ENCODE measurements at places on chromosomes 7 and 10.

- DNase-seq, result no peak
Observed at GRCh38 chr10:33114451-33114952, 156.5 kb upstream of the ITGB1 start.

- DNase-seq, result no peak
Observed at GRCh38 chr7:98753989-98754479, 115.8 kb downstream of the TMEM130 start.

- no peak for DNase-seq
Observed at GRCh38 chr7:85070967-85071628, 115.8 kb downstream of the SEMA3D start.

- DNase-seq, result no peak
Observed at GRCh38 chr10:132468651-132469050, 68.9 kb upstream of the INPP5A start.

GRCh38 chr7:134293002-134293740 lies 23.6 kb downstream of the SLC35B4 start:
- DNase-seq, result no peak

DNA sequence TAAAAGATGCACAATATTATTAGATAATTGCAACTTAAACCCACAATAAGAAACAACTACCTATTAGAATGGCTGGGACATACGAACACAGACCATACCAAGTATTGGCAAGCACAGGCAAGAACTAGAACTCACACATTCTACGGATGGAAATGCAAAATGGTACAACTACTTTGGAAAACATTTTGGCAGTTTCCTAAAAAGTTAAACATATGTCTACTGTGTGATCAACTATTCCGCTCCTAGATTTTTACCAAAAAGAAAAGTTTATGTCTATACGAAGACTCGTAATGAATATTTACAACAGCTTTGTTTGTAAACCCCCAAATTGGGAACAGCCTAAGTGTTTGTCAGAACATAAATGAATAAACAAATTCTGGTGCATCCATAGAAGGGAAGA lies 194.7 kb downstream of the FGFR2 start:
- no peak for DNase-seq

GRCh38 chr10:54728511-54728910 lies 72.5 kb downstream of the PCDH15 start:
- DNase-seq, result no peak

DNA sequence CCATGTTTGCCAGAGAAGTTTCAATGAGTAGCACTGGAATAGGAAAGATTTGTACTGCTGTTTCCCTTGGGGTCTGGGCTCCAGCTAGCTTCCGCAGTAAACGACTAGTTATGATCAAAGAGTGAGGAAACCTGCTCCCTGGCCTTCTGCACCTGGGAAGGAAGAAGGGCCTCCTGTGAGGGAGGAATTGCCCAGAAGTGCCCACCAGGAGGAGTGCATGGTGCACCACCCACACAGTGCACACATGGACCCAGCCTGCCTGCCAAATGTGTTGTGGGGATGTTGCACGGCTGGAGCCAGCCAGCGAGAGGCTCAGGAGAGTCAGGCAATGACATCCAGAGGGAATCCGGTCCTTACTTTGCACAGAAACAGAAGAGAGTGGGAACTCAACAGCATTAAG lies 27.0 kb upstream of the FAM107B start:
- DNase-seq, result no peak

DNA sequence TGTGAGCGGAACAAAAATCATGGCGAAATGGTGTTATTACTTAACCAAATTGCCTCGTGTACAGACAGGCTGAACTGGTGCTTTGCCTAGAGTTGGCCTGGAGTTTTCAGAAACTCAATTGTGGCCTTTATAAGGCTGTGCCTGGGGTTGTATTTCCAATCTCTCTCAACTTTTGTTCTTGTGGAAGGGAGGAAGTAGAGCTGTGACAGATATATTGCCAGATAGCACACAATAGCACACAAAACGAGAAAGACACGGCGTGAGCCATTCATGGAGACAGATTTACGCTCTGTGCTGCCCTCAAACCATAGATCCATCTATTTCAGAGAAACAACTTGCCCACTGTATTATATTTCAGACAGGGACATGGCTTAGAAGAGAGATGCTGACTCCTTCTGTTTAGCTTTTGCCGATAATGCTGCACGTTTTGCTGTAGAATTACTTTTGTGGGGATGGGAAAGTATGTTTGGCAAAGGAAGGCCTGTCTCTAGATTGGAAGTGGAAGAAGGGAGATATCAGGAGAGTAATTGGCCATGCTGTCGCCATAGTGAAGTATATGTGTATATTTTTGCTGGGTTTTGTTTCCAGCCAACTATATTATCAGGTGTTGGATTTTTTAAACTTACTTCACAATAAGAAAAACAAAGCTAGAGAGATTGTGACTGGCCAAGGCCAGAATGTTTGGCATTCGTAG lies 80.4 kb downstream of the AUTS2 start:
- no peak for DNase-seq

DNA sequence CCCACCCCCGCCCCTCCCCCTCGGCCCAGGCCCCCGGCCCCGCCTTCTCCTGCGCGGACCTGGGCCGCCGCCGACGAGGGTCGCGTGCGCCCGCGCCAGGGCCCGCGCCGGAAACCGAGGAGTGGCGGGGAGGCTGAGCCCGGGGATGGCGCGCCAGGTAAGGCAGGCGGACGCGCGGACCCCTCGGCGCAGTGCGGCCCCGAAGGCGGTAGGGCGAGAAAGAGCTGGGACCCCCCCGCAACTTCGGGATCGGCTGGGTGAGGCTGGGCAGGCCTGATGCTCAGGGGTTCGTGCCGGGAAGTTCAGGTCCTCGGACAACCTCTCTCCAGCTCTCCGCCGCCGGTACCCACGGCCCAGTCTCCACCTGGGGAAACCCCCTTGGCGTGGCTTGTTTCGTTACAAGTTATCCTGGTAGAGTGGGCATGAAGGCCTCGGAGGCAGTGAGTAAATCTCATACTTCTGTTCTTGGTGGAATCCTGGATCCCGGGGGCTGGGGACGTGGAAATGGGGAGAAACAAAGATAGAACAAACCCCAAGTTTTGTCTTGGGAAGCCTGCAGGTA lies 58.4 kb downstream of the ZNF467 start:
- DNase-seq, result no peak

DNA sequence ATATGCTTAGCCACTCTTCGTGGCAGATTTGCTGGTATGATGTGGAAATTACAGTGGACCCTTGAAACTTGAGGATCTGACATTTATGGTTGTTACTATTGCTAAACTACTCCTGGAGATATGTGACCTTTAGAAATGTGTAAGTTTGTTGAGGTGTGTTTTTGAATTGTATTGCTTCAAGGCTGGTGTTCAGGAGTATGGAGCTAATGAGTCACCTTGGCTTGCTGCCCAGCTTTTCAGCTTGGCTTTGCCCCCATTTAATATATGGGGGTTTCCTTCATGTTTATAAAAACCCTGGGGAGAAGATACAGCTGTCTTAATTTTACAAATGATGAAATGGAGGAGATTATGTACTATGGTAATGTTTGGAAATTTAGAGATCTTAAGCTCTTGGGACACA lies 11.6 kb downstream of the HBP1 start:
- DNase-seq, result peak; percentile 45

DNA sequence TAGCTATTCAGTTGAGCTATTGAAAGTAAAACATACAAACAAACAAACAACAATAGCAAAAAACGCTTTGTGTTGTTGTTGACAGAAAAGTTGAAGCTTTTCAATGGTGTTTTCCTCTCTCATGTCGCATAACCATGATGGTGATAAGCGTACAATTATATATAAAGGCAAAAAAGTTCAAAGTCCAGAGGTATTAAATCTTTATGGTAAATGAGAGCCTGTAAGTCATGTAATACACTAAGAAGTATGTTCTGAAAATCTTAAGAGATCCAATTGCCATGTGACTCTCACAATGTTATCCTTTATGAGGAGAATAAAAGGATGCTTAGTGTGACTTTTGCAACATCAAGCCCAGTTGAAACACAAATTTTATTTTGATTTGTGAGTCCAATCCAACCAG lies 93.9 kb downstream of the PPP1R9A start:
- DNase-seq, result no peak

DNA sequence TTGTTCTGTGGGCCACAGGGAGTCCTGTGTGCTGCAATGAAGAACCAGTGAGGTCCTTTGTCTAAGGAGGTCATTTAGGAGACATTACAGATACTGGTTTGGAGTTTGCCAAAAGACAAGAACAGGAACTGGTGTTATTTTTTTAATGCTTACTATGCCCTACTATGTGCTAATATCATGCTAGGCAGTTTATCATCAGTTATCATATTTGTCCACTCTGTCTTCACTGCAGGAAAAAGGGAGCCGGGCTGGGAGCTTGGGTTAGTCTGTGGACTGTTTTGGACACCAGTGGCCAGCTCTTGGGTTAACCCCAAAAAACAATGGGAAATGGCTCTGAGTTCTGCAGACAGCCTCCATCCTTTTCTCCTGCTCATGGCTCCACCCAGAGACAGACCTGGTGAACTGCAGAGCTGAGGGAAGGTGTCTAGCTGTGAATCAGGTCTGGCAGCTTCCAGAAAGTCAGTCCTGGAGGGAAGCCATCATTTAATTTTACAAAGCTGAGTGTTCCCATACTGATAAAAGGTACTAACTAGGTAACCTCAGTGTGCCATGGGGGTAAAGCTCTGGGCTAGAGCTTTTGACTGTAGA lies 101.2 kb upstream of the ZNF746 start:
- no peak for DNase-seq

DNA sequence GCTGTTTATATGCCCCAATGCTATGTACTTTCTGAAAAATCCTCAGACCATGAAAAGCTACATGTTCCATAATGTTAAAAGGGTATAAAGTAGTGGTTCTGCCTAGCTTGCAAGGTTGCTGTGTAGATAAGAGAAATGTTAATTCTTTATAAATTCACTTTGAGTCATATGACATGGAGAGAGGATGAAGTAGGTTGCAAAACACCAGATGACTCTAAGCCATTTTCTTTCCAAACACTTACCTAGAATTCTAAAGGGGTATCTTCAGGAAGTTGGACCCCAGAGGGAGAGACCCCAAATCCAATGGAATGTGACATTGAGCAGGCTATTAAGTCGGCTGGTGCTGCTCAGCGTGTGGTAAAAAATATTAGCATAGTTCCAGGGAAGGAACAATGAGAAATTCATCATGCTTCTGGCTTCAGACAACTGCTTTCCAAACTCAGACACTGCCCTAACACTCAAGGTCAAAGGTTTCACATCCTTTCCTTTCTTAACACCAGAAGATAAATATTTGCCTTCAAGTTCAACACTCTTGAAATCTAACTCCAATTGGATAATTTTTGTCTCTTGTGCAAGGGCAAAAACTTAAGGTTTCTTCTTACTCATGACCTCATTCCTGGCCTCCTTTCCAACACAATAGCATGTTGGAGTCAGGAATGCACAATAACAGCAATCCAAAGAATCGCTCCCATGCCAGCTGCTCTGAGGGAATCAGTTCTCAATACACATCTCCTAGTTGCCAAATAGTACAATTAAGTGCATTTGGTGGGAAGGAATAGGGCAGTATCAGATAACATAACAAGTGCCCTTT lies 100.7 kb upstream of the AFAP1L2 start:
- no peak for DNase-seq

GRCh38 chr7:121519548-121520521 lies 123.7 kb upstream of the FAM3C start:
- DNase-seq, result no peak

- DNase-seq, result no peak
Observed at GRCh38 chr10:49212076-49212475, 23.9 kb upstream of the TMEM273 start.

DNA sequence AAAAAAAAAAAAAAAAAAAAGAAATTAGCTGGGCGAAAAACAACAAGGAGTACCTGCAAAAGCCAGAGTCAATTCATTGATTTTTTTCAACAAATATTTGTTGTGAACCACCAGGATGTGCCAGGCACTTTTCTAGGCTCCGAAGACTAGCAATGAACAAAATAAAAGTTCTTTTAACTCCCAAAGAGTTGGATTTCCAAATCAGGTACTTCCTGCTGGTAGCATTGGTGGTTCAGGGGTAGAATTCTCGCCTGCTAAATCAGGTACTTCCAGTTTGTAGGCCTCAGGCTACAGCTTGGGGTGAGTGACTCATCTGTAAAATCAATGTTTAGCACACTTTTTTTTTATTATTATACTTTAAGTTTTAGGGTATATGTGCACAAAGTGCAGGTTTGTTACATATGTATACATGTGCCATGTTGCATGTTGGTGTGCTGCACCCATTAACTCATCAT lies 10.9 kb downstream of the PPA1 start:
- no peak for DNase-seq

- no peak for DNase-seq
Observed at GRCh38 chr7:21934808-21935207, 10.9 kb downstream of the CDCA7L start.

- DNase-seq, result no peak
Observed at GRCh38 chr7:11332865-11333228, 359.2 kb downstream of the PHF14 start.

GRCh38 chr10:74419958-74420375 lies 268.9 kb downstream of the ADK start:
- no peak for DNase-seq

DNA sequence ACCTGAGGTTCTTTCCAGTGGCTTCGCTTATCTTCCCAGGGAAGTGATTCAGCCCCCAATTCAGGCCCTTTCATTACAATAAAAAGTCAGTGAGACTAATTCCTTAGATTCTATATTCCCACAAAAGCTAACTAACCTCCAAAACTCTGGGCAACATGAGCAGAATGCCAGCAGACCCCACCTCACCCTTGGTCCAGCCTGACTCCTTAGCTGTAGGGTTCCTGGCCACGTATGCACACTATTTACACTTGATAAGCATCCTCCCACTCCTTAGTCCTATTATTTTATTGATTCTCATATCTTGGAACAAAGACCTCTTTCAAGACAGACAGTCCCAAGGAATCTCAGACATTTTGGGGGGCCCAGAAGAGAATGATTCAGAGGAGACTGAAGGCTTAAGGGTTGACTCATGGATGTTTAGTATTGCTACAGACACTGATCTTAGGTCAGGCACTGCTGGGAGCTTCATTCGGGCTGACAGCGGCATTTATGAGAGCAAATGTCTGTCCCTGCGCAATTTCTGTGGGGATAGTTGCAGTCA lies 162.6 kb upstream of the GDF10 start:
- no peak for DNase-seq

- DNase-seq, result no peak
Observed at GRCh38 chr7:42939457-42940240, 7.5 kb downstream of the MRPL32 start.

GRCh38 chr10:34697351-34698247 lies 117.5 kb downstream of the PARD3 start:
- no peak for DNase-seq

DNA sequence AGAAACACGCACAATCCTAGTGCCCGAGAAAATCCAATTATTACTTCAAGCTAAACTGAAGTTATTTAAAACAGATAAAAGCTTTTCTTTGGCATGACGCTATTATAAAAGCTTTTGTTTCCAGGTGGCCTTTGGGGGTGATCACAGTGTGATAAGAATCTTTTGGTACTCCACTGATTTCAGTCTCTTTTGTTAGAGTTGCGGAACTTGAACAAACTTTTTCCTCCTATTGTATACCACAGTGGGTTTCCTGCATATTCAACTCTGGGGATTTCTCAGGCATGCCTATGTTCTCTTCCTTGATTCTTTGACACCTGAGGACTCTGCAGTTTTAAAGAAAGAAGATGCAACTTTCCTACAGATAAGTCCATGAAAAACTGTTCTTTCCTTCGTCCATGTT lies 99.7 kb upstream of the PITRM1 start:
- no peak for DNase-seq

Data from stimulated activated CD8-positive, alpha-beta memory T cell treated with anti-CD3 and anti-CD28 coated beads, Interleukin-7, amount 100 ng/mL, for 1 hour (primary cell).